Endodermal cell (in vitro differentiated cells): ENCODE measurements at places on chromosomes 12 and 14. TPM values are rescaled to one million over a fixed set of nuclear protein-coding genes. Genes with fewer than 3 reads are reported as not detected.

The SERPINA12 gene
- total RNA-seq, result not detected in 3 replicates

GRCh38 chr14:106831322-106831720, 1304.9 kb downstream of the TMEM121 start:
- H3K27me3 ChIP-seq, result no peaks in the 10 kb centered on the region
- no peak overlapping the region for H3K27ac ChIP-seq
- H3K36me3 ChIP-seq, result no peaks in the 10 kb centered on the region
- DNase-seq, result peak; percentile 59
- no peaks in the 10 kb centered on the region for H3K4me1 ChIP-seq

- H3K27me3 ChIP-seq, result no peaks in the 10 kb centered on the region
- H3K27ac ChIP-seq, result no peak overlapping the region
- DNase-seq, result no peak
- H3K36me3 ChIP-seq, result no peaks in the 10 kb centered on the region
Observed at GRCh38 chr12:131413006-131413405, 297.9 kb upstream of the SFSWAP start.

DNA sequence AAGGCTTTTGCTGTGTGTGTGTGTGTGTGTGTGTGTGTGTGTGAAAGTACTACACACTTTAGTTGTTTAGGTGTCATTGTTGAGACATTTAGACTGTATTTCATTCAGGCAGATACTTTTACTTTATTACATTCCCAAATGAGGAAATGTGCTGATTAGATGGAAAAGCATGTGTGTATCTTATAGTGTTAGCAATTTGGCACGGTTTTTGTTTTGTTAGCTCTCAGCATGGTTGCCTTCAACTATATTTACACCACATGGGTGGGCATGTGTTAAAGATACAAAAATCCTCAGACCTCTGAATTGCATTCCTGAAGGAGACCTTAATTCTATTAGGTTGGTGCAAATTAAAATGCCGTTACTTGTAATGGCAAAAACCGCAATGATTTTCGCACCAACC, 879.5 kb downstream of the DIO2 start:
- no peaks in the 10 kb centered on the region for H3K27me3 ChIP-seq
- H3K4me3 ChIP-seq, result no peak overlapping the region
- DNase-seq, result no peak
- H3K4me1 ChIP-seq, result no peaks in the 10 kb centered on the region

DNA sequence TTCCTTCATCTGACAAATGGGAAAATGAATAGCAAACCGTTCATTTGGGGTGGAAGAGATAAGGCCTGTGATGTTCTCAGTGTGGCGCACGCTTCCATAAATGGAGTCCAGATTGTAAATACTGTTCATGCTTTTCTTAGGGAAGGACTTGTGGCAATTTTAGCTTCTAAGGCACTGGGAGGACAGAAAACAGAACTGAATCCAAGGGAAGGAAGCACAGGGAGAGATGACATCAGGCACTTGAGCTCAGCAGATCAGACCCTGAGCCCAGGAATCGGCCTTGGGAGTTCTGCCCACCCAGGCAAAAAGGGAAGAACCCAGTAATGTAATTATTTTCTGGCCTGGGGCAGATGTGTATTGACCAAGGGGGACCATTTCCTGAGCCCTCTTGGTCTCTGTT, 7.2 kb upstream of the SH2B3 start:
- no peak overlapping the region for H3K4me3 ChIP-seq
- H3K4me1 ChIP-seq, result no peaks in the 10 kb centered on the region
- no peaks in the 10 kb centered on the region for H3K36me3 ChIP-seq
- DNase-seq, result no peak

The PACS2 gene
- 103 and 121 TPM in 2 replicates for total RNA-seq

- peaks cover 6% of the 10 kb centered on the region for H3K4me1 ChIP-seq
- H3K27me3 ChIP-seq, result no peaks in the 10 kb centered on the region
- no peak overlapping the region for H3K27ac ChIP-seq
- no peak for DNase-seq
Observed at GRCh38 chr12:96890331-96890730, 16.7 kb upstream of the NEDD1 start.

The HRK gene
- total RNA-seq, result 1.6 and 1.8 TPM in 2 replicates

The KRT72 gene
- not detected in 2 replicates for total RNA-seq

The KCTD10 gene
- 53.5 and 57.1 TPM in 2 replicates for total RNA-seq

The IL26 gene
- total RNA-seq, result not detected in 3 replicates

DNA sequence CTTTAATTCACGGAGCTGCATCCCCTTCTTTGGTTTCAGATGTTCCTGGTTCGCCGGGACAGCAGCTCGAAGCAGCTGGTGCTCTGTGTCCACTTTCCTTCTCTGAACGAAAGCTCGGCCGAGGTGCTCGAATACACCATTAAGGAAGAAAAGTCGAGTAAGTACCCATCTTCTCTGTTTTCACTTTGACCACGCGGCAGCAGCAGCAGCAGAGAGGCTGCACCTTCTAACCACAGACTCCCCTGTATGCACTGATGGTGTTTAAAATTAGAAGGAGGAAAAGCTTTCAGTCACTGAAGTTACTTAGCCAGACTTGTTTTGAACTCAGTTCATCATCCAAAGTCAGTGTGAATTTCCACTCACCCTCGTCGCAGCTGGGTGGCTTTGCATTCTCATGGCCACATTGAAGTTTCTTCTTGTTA, 63.8 kb downstream of the RIN3 start:
- DNase-seq, result no peak
- H3K36me3 ChIP-seq, result no peaks in the 10 kb centered on the region
- no peaks in the 10 kb centered on the region for H3K4me1 ChIP-seq
- H3K4me3 ChIP-seq, result no peak overlapping the region

The RNF212B gene
- 1.7 TPM in 1 of 3 replicates, not detected in the others for total RNA-seq

DNA sequence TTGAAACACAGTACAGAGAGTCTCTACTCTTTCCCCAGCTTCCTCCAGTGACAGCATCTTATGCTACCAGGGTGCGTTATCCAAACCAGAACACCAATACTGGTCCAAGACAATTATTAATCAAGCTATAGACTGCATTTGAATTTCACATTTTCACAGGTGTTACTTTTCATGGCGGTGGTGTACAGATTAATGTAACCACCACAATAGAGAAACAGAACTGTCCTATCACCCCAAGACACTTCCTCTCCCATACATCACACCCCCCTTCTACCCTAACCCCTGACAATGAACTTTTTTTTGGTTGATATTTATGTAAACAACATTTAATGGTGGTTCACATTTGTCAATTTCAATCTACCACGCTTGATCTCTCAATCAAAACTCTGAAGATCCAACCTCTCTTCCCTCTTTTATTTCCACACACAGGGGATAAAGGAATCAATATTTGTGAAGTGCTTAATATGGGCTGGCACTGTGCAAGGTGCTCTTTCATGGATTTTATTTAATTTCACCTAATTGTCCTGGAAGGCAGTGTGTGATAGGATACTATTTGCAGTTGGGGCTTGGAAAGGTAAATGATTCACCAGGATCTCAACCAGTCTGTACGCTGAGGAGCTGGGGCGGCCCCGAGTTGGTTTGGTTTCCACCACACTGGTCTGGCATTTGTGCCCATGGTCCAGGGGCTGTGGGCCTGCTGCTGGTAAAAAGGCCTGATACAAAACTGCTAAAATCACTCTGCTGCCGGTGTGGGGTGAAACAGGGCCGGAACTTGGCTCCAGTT, 54.6 kb upstream of the DICER1 start:
- no peak for DNase-seq
- H3K27me3 ChIP-seq, result no peaks in the 10 kb centered on the region
- H3K27ac ChIP-seq, result no peak overlapping the region
- no peaks in the 10 kb centered on the region for H3K36me3 ChIP-seq

The DNAI7 gene
- 1.6 to 2.2 TPM (median 1.9 TPM) in 3 replicates for total RNA-seq

DNA sequence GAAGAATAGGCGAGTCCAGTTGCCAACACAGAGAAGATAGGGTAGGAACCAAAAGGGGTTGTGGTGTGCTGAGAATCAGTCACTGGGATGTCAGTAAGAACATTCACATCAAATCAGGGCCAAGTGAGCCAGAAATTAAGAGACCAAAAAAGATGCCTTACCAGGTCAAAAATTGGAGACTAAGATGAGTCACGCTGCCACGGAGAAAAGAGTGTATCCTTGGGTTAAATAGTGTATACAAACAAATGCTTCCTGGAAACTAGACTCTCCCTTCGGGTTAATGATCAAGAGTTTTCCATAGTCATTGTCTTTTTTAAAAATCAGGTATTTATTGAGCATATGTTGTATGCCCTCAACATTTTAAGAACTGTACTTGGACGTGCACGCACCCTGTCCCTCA, 45.2 kb upstream of the BAZ1A start:
- no peak for DNase-seq
- H3K36me3 ChIP-seq, result no peaks in the 10 kb centered on the region
- H3K4me1 ChIP-seq, result no peaks in the 10 kb centered on the region

The DIO2 gene
- 0.04 to 0.32 TPM in 2 of 3 replicates, not detected in the other for total RNA-seq

DNA sequence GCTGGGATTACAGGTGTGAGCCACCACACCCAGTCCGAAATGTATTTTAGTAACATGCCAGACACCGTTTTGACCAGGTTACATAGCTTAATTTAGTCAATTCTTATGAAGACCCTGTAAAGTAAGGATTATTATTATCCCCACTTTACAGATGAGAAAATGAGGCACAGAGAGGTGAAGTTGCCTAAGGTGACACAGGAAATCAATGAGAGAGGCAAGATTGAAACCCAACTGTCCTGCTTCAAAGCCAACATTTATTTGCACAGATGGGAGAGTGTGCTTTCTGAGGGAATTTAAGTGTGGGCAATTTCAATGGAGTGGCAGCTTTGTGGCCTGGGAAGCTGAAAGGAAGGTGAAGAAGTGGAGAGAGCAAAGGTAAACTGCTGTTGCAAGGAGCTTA, 19.1 kb upstream of the EPS8 start:
- H3K27ac ChIP-seq, result no peak overlapping the region
- no peak for DNase-seq
- H3K4me3 ChIP-seq, result no peak overlapping the region
- H3K36me3 ChIP-seq, result no peaks in the 10 kb centered on the region
- no peaks in the 10 kb centered on the region for H3K4me1 ChIP-seq

DNA sequence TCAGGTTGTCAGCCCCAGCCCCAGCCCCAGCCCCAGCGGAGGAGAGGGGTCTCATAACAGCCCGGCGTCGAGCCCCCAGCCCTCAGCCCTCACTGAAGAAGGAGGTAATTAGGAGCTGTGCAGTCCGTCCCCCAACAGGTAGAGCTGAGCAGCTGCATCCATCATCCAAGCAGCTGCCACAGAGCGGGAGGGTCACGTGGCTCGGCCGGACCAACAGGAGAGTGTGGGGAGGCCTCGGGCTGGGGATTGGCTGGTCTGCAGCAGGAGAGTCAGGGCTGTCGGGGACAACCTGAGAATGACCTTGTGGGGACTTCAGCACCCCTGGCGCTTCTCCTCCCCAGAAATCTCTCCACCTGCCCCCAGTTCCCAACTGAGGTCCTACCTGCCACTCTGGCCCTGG, 29.6 kb downstream of the SMUG1 start:
- DNase-seq, result peak; percentile 98
- H3K4me1 ChIP-seq, result no peaks in the 10 kb centered on the region
- H3K4me3 ChIP-seq, result no peak overlapping the region
- H3K27me3 ChIP-seq, result peaks cover 20% of the 10 kb centered on the region
- H3K27ac ChIP-seq, result no peak overlapping the region

DNA sequence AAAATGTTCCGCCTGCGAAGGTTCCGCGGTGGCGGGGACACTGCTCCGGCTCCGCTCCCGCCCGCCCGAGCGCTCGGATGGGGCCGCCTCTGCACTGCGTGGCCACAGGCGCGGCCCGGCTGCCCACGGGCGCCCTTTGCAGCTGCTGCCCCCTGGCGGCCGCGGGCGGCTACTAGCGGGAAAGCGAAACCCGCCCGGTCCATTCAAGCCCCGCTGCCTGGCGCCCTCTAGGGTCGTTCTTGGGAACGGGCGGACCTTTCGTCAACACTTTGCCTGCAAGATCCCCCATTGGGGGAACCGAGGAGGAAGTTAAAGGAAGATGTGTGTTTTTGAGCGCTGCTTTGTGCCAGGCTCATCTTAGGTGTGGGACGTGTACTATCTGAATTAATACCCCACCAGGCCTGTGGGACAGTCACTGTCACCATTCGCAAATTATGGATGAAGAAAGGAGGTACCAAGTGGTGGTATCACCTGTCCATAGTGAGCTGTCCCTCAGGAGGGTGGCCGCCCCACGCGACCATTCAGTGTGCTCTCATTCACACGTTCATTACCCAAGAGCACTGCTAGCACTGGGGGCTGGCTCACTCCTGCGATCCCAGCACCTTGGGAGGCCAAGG, 19.4 kb downstream of the GPR132 start:
- peaks cover 9% of the 10 kb centered on the region for H3K27me3 ChIP-seq
- H3K4me3 ChIP-seq, result no peak overlapping the region
- H3K36me3 ChIP-seq, result no peaks in the 10 kb centered on the region
- H3K4me1 ChIP-seq, result no peaks in the 10 kb centered on the region
- H3K27ac ChIP-seq, result no peak overlapping the region

The KIF26A gene
- 16.8 to 36.9 TPM (median 36.7 TPM) in 3 replicates for total RNA-seq

DNA sequence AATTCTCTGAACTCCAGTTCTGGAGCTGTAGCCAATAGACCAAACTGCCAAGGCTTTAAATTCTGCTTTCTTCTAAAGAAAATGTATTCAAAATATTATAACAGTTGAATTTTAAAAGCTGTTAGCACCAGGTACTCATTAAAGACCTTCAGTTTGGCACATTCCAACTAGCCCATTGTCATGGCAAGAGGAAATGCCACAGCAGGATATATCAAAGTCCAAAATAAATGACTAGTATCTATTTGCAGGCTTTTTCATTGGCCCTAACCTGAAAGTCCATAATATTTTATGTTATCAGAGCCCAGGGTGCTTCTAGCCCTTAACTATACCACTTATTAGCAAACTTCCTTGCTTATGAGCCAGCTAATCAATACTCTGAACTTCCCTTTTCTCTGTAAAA, 3.1 kb upstream of the RIC8B start:
- H3K4me3 ChIP-seq, result no peak overlapping the region
- H3K27me3 ChIP-seq, result no peaks in the 10 kb centered on the region
- peaks cover 20% of the 10 kb centered on the region for H3K4me1 ChIP-seq
- H3K27ac ChIP-seq, result no peak overlapping the region
- DNase-seq, result no peak
- no peaks in the 10 kb centered on the region for H3K36me3 ChIP-seq

The MTHFD1 gene
- 50.7 to 103 TPM (median 103 TPM) in 3 replicates for total RNA-seq

The TAS2R7 gene
- total RNA-seq, result not detected in 3 replicates

The DPY19L2 gene
- total RNA-seq, result 8.3 and 11.0 TPM in 2 replicates

DNA sequence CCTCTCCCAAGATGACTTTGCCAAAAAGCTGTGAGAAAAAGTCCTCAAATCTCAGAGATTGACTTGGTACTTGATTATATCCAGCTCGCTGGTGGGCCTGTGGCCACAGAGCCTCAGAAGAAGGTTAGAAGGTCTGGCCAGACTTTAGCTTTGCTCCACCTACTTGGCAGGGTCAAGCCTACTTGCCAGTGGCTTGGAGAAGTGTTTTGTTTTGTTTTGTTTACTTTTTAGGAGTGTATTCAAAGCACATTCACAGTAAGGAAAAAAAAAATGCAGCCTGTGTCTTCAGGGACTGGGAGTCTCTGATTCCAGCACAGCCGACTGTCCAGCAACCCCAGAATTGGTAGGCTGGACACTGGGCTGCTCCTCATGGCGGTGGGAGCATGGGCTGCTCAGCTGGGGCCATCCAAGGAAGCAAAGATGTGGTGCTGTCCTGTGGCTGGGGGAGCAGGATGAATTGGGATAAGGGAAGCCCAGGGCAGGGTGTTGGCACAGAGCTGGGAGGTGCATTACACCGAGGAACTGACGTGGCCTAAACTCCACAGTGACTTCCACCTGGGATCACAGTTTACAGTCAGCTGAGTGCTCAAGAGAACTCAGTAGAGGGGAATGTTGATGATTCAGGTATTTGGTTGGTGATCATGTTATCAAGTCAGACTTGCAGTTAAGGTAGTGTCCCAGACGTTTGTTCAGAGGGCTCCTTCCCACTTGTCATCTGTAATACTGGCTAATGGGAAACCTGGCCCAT, 73.5 kb downstream of the PPP2R5C start:
- peaks cover 10% of the 10 kb centered on the region for H3K4me1 ChIP-seq
- H3K36me3 ChIP-seq, result peaks cover 12% of the 10 kb centered on the region
- no peaks in the 10 kb centered on the region for H3K27me3 ChIP-seq
- DNase-seq, result no peak

The PLEKHH1 gene
- total RNA-seq, result 59.9 to 94.1 TPM (median 63.6 TPM) in 3 replicates
